Activated B cell treated with CpG ODN at 0.5 μM for 24 hours (primary cell): ENCODE measurements at places on chromosomes 5 and 9. TPM values are rescaled to one million over a fixed set of nuclear protein-coding genes. Genes with fewer than 3 reads are reported as not detected.
A peak's percentile ranks its signal among the peaks of the same experiment; 100 is the strongest.

Gene ANKRD33B
- 156 and 170 TPM in 2 replicates for total RNA-seq

Gene FBP2
- total RNA-seq: not detected in 2 replicates

Gene PCDHGA9
- 1.1 and 1.3 TPM in 2 replicates for total RNA-seq

Gene PPIC
- total RNA-seq: not detected in 2 replicates

GRCh38 chr5:33311893-33312292, 128.9 kb upstream of the TARS1 start:
- H3K4me1 ChIP-seq: no peaks in the 10 kb centered on the region
- no peak overlapping the region for H3K4me3 ChIP-seq
- no peak overlapping the region for H3K27ac ChIP-seq
- no peaks in the 10 kb centered on the region for H3K27me3 ChIP-seq

DNA sequence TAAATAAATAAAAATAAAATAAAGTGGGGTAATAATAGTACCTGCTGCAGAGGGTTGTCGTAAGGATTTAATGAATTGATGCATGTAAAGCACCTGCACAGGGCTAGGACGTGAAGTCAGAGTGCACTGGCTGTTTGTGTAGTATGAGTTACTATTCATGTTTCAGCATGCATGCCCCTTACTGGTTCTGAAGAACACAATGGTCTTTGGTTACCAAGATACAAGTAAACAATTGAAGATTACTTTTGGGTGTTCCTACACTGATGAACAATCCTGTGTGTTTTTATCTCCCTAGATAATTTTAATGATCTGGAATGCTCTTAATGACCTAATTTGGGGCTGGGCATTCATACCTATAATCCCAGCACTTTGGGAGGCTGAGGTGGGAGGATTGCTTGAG, 23.2 kb upstream of the PRRC2B start:
- no peak overlapping the region for H3K4me3 ChIP-seq
- no peak overlapping the region for H3K27ac ChIP-seq
- no peaks in the 10 kb centered on the region for H3K27me3 ChIP-seq
- no peak for DNase-seq
- peaks cover 22% of the 10 kb centered on the region for H3K4me1 ChIP-seq
- peaks cover 5% of the 10 kb centered on the region for H3K36me3 ChIP-seq

DNA sequence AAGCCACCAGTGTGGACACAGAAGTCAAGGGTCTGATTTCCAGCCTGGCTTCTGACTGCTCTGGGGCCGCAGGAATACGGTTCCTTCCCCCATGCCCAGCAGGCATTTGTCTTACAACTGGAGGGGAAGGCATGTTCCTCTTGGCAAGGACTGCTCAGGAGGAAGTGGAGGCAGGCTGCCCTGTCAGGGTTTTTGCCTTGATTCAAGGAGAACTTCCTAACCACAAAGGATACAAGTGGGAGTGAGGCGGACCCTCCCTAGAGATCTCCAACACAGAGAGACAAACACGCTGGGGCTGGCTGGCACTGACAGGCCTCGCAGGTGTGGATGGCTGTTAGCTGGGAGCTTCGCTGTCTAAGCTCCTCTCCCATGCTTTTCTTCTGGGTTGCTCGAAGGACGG, 19.1 kb downstream of the TGFBI start:
- DNase-seq: no peak
- H3K27ac ChIP-seq: no peak overlapping the region
- H3K27me3 ChIP-seq: peaks cover 10% of the 10 kb centered on the region
- H3K4me3 ChIP-seq: no peak overlapping the region

DNA sequence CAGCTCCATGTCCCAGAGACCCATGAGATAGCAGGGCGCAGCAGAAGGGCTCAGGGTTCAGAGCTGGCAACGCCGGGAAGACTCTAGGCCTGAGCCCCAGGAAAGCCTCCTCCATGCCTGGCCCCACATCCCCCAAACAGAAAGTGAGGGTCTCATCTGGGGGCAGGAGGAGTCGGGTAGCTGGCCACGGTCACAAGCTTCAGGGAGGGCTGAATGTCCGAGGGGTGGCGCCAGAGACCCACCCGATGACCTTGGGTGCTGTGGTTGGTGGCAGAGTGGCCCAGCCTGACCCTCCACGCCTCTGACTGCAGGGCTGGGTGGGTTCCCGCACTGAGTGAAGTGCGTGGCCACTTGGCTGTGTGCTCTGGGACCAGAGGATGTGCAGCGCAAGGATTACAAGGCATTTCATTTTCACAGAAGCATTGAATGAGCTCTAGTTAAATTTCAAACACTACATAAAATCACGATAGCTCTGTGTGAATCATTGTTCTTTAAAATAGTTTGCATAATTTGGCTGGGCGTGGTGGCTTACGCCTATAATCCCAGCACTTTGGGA, 3.0 kb downstream of the C8G start:
- H3K27ac ChIP-seq: no peak overlapping the region
- no peak for DNase-seq
- no peak overlapping the region for H3K4me3 ChIP-seq
- peaks cover 12% of the 10 kb centered on the region for H3K4me1 ChIP-seq
- H3K27me3 ChIP-seq: no peaks in the 10 kb centered on the region
- no peaks in the 10 kb centered on the region for H3K36me3 ChIP-seq

GRCh38 chr5:56055859-56056258, 61.1 kb upstream of the IL6ST start:
- H3K4me3 ChIP-seq: no peak overlapping the region
- peaks cover 22% of the 10 kb centered on the region for H3K27me3 ChIP-seq
- H3K27ac ChIP-seq: no peak overlapping the region
- H3K36me3 ChIP-seq: no peaks in the 10 kb centered on the region
- no peak for DNase-seq
- peaks cover 5% of the 10 kb centered on the region for H3K4me1 ChIP-seq

DNA sequence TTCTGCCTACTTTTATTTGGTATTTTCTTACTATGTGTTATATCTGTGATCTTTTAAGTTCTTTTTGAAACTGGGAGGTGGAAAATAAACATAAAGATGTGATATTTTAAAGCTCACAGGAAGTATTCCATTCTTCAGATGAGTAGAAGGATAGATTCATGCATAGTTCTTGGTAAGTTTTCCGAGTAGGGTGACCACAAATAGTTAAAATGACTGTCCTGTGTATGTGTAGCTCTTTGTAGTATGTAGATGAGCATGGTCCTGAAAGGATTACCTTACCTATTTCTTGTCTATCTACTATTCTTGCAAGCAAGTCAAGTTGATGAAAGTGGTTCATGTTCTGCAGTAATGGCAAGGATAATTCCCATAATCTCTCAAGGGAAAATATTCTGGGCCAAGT, 47.7 kb downstream of the SRFBP1 start:
- H3K27ac ChIP-seq: no peak overlapping the region
- H3K4me3 ChIP-seq: no peak overlapping the region
- peaks cover 14% of the 10 kb centered on the region for H3K36me3 ChIP-seq
- no peak for DNase-seq
- no peaks in the 10 kb centered on the region for H3K4me1 ChIP-seq

DNA sequence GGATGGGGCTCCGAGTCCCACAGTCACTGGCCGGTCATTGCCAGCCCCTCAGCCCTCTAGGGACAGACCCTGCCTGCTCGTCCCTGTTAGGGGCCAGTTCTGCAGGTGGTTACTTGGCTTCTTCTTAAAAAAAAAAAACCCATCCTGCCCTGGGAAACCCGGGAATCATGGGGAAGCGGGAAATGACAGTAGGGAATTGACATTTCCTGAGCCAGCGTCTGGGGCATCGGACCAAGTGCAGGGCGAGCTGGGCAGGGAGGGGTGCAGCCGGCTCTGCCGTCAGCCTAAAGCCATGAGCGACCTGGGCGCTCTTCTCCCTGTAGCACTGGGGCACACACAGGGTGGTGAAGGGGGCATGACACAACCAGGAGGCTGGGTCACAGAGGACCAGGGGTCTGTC, 66.6 kb downstream of the RXRA start:
- H3K27me3 ChIP-seq: no peaks in the 10 kb centered on the region
- no peak overlapping the region for H3K4me3 ChIP-seq
- DNase-seq: no peak
- H3K36me3 ChIP-seq: no peaks in the 10 kb centered on the region
- peak overlapping the region; percentile 19 for H3K27ac ChIP-seq

DNA sequence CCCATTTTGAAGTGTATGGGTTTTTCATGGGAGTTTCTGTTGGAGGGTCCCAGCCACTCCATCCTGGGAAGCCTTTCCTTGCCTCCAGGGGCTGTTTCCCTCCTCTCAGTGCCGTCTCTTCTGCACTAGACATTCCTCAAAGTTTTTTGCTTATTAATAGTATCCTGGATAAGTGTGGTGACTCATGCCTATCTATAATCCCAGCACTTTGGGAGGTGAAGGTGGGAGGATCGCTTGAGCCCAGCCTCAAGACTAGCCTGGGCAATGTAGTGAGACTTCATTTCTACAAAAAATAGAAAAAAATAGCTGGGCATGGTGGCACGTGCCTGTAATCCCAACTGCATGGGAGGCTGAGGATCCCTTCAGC, 43.1 kb downstream of the RALGPS1 start:
- DNase-seq: no peak
- no peaks in the 10 kb centered on the region for H3K27me3 ChIP-seq
- no peak overlapping the region for H3K4me3 ChIP-seq
- H3K27ac ChIP-seq: no peak overlapping the region
- peaks cover 1% of the 10 kb centered on the region for H3K36me3 ChIP-seq

GRCh38 chr5:36569491-36569890, 36.9 kb upstream of the SLC1A3 start:
- H3K27me3 ChIP-seq: no peaks in the 10 kb centered on the region
- H3K4me3 ChIP-seq: no peak overlapping the region
- no peak overlapping the region for H3K27ac ChIP-seq
- no peak for DNase-seq
- H3K36me3 ChIP-seq: no peaks in the 10 kb centered on the region

DNA sequence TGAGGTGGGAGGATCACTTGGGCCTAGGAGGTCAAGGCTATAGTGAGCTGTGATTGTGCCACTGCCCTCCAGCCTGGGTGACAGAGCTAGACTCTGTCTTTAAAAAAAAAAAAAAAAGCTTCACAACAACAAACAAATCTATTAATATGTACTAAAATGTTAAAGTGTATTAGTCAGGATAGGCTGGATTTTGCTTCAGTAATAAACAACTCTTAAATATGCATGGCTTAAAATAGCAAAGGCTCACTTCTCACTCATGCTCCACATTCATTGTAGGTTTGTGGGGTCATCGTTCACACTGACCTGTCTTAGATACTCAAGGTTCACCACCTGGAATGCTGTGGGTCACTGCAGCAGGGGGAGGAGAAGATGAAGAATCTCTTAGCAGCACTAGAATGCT, 33.8 kb upstream of the COL15A1 start:
- no peaks in the 10 kb centered on the region for H3K4me1 ChIP-seq
- no peak overlapping the region for H3K27ac ChIP-seq
- H3K4me3 ChIP-seq: no peak overlapping the region
- no peak for DNase-seq
- H3K36me3 ChIP-seq: no peaks in the 10 kb centered on the region
- H3K27me3 ChIP-seq: peaks cover 4% of the 10 kb centered on the region

- no peak overlapping the region for H3K27ac ChIP-seq
- H3K4me3 ChIP-seq: no peak overlapping the region
- H3K4me1 ChIP-seq: no peaks in the 10 kb centered on the region
- peaks cover 2% of the 10 kb centered on the region for H3K27me3 ChIP-seq
Observed at GRCh38 chr5:107282061-107282460, 388.7 kb downstream of the EFNA5 start.

DNA sequence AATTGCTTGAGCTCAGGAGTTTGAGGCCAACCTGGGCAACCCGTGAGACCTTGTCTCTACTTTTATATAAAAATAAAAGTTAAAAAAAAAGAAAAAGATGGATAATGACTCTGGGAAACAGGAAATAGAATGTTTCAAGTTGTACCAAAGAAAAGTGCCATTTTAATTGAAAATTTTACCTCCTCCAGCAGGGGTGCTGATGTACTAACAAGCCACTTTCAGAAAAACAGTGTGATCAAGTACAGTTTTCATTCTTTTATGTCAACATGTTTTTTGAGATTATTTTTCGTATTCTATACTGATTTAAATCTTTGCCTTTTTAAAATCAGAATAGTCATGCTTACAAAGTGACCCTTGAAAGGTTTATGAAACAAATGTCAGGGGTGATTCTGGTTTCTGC, 30.8 kb downstream of the F2R start:
- H3K27ac ChIP-seq: no peak overlapping the region
- H3K36me3 ChIP-seq: no peaks in the 10 kb centered on the region
- H3K27me3 ChIP-seq: peaks cover 5% of the 10 kb centered on the region
- no peaks in the 10 kb centered on the region for H3K4me1 ChIP-seq
- no peak overlapping the region for H3K4me3 ChIP-seq

DNA sequence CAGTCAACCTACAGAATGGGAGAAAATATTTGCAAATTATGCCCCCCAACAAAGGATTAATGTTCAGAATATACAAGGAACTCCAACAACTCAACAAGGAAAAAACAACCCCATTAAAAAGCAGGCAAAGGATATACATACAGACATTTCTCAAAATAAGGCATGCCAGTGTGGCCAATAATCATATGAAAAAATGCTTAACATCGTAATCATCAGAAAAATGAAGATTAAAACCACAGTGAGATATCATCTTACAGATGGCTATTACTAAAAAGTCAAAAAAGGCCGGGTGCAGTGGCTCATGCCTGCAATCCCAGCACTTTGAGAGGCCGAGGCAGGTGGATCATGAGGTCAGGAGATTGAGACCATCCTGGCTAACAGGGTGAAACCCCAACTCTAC, 103.2 kb downstream of the KLHL3 start:
- no peaks in the 10 kb centered on the region for H3K27me3 ChIP-seq
- H3K4me1 ChIP-seq: no peaks in the 10 kb centered on the region
- H3K36me3 ChIP-seq: no peaks in the 10 kb centered on the region
- no peak overlapping the region for H3K27ac ChIP-seq
